ENCODE measurements at places on chromosomes 7 and 10. TPM values are rescaled to one million over a fixed set of nuclear protein-coding genes. Genes with fewer than 3 reads are reported as not detected.
A peak's percentile ranks its signal among the peaks of the same experiment; 100 is the strongest.

GRCh38 chr10:74419491-74419951, 268.5 kb downstream of the ADK start:
- no peaks in the 10 kb centered on the region for H3K27me3 ChIP-seq
- no peak overlapping the region for H3K27ac ChIP-seq
- no peak for DNase-seq
- H3K36me3 ChIP-seq = no peaks in the 10 kb centered on the region

DNA sequence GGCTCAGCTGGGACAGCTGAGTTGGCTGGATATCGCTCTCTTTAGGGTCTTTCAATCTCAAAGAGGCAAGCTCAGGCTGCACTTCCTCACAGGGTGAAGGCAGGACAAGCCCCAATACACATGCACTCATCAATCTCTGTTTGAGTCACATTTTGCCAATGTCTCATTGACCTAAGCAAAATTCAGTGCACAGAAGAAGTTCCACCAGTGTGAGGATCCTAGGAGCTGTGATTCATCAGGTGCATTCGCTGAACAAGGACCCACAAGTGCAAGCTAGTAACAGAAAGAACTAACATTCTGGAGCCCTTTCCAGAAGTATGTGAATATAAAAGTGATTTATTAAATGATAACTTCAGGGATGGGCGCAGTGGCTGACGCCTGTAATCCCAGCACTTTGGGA, 477.2 kb downstream of the GPAM start:
- no peak overlapping the region for H3K4me3 ChIP-seq
- no peak overlapping the region for H3K27ac ChIP-seq
- no peaks in the 10 kb centered on the region for H3K27me3 ChIP-seq
- no peaks in the 10 kb centered on the region for H3K4me1 ChIP-seq

GRCh38 chr10:102814873-102815661, 22.1 kb downstream of the CYP17A1 start:
- no peaks in the 10 kb centered on the region for H3K27me3 ChIP-seq
- H3K4me3 ChIP-seq = no peak overlapping the region
- H3K36me3 ChIP-seq = peaks cover 20% of the 10 kb centered on the region
- no peaks in the 10 kb centered on the region for H3K4me1 ChIP-seq

DNA sequence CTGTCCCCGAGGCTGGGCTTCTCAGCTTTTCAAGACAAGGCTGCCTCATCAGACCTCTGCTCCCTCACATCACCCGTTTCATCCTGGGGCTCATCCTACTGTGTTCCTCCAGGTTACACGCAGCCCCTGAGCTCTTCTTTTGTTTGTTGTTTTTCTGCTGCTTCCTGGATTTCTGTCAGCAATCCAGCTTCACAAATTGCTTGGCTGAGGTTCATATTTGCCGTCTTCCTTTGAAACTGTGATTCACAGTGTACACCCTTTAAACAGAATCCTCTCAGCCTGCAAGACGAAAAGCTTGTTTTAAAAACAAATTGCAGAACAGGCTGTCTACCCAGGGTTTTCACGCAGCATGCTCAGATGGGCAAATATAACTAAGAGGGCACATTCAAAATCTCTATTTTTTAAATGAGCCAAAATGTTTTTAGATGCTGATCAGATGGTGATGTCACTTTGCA, 39.1 kb upstream of the PARD3 start:
- H3K4me3 ChIP-seq = no peak overlapping the region
- H3K36me3 ChIP-seq = no peaks in the 10 kb centered on the region
- no peaks in the 10 kb centered on the region for H3K27me3 ChIP-seq
- peak; percentile 71 for DNase-seq

GRCh38 chr10:117312430-117312829, 62.8 kb downstream of the PDZD8 start:
- no peaks in the 10 kb centered on the region for H3K36me3 ChIP-seq
- no peak overlapping the region for H3K27ac ChIP-seq
- no peak overlapping the region for H3K4me3 ChIP-seq
- no peaks in the 10 kb centered on the region for H3K4me1 ChIP-seq
- H3K27me3 ChIP-seq = no peaks in the 10 kb centered on the region

GRCh38 chr10:27158421-27158820, 3.3 kb downstream of the MASTL start:
- H3K27me3 ChIP-seq = no peaks in the 10 kb centered on the region
- H3K4me1 ChIP-seq = no peaks in the 10 kb centered on the region
- peaks cover 37% of the 10 kb centered on the region for H3K36me3 ChIP-seq
- DNase-seq = no peak

The MMD2 gene
- not detected for total RNA-seq

The NT5C3A gene
- total RNA-seq = 23.7 TPM

GRCh38 chr7:137950263-137950621, 51.6 kb downstream of the CREB3L2 start:
- peak overlapping the region; percentile 82 for H3K27ac ChIP-seq
- H3K4me3 ChIP-seq = no peak overlapping the region
- no peaks in the 10 kb centered on the region for H3K27me3 ChIP-seq
- H3K36me3 ChIP-seq = no peaks in the 10 kb centered on the region
- DNase-seq = no peak
- H3K4me1 ChIP-seq = peaks cover 73% of the 10 kb centered on the region

- H3K36me3 ChIP-seq = no peaks in the 10 kb centered on the region
- H3K27ac ChIP-seq = no peak overlapping the region
- H3K27me3 ChIP-seq = peaks cover 16% of the 10 kb centered on the region
- no peak overlapping the region for H3K4me3 ChIP-seq
- H3K4me1 ChIP-seq = no peaks in the 10 kb centered on the region
Measured at GRCh38 chr7:128110641-128111364, 79.6 kb upstream of the LRRC4 start.

The FAM25G gene
- total RNA-seq = not detected

GRCh38 chr7:27802999-27803398, 63.0 kb downstream of the TAX1BP1 start:
- peaks cover 1% of the 10 kb centered on the region for H3K4me1 ChIP-seq
- no peak overlapping the region for H3K27ac ChIP-seq
- H3K4me3 ChIP-seq = no peak overlapping the region
- DNase-seq = peak; percentile 77
- peaks cover 3% of the 10 kb centered on the region for H3K36me3 ChIP-seq

The WDFY4 gene
- not detected for total RNA-seq

DNA sequence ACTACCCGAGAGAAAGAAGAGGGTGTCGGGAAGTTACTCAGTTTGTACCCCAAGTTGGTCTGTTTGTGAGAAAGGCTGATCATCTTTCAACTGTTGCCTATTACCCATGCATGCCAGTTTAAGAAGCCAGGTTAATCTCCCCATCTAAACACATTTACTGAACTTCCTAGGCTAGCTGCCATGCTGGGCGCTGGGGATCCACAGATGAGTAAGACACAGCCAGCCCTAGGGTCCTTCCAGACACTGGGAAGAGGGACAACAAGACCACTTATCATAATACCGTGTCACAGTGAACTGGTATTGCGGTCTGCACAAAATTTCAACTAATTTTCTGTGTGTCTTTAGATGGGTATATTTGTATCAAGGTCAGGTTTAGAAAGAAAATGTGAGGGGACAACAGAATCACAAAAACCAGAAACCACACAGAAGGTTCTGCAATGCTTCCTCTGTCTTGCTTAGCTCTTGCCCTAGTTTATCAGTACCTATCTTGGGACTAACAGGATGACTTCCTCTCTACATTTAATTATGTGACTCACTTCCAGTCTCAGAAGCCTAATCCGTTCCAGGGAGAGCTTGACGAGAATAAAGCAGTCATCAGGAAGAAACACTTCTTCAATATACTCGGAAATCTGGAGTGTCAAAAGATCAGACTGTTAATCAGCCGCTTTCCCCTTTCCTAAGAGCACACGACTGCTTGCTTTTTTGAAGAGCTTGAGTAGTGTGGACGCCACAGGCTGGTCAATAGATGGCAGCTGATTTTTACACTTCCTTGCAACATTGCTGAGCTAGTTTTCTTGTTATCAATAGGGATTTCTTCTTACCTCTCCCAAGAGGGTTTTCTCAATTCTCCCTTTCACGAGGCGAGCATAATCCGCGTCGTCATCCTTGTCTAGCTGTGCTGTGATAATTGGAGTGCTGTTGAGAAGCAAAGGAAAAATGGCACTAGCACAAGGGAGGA, 45.7 kb downstream of the POLR3A start:
- H3K27ac ChIP-seq = peak overlapping the region; percentile 62
- no peaks in the 10 kb centered on the region for H3K27me3 ChIP-seq
- DNase-seq = peak; percentile 62
- H3K4me3 ChIP-seq = no peak overlapping the region

The NOLC1 gene
- 52.3 TPM for total RNA-seq

DNA sequence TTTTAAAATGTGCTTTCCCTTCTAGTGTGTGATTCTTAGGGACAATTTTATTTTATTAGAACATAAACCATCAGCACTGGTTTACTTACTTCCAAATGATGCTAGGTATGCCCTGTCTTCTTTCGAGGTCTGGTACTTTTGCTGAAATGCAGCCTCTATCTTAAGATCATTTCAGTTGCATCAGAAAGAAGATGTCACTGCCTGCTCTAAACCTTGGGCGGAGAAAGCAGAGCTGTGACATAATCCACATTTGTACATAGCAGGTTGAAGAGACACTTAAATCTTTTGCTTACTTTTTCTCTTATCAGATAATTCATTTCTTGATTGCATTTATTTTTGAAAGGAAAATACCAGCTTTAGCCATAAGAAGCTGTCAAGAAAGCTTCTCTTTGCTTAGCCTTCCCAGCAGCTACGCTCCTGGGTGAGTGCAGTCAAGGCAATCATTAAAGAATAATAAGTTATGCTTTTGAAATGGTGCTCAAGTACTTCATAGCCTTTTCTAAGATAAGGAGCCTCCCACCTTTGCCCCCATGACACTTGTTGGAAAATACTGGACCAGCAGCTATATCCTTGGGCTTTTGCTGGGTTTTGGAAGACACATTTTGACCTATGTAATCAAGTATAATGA, 108.4 kb upstream of the SAMD8 start:
- no peak for DNase-seq
- H3K36me3 ChIP-seq = peaks cover 5% of the 10 kb centered on the region
- no peak overlapping the region for H3K4me3 ChIP-seq

The LRRN3 gene
- total RNA-seq = 43.7 TPM

Data from cardiac muscle cell (in vitro differentiated cells and primary cell).